ENCODE measurements at places on chromosomes 12 and 14. TPM values are rescaled to one million over a fixed set of nuclear protein-coding genes. Genes with fewer than 3 reads are reported as not detected.

BMP4 gene
- total RNA-seq, result not detected

LMBR1L gene
- 22.0 TPM for total RNA-seq

IL26 gene
- not detected for total RNA-seq

SLC4A8 gene
- 2.6 TPM for total RNA-seq

RNASE3 gene
- not detected for total RNA-seq

C12orf56 gene
- total RNA-seq, result 0.43 TPM

CLECL1 gene
- total RNA-seq, result not detected

GLIPR1L1 gene
- not detected for total RNA-seq

CDK2 gene
- total RNA-seq, result 20.8 TPM

NPC2 gene
- 156 TPM for total RNA-seq

CCDC38 gene
- total RNA-seq, result under 0.01 TPM

DEGS2 gene
- not detected for total RNA-seq

CISTR gene
- total RNA-seq, result not detected

CCDC177 gene
- not detected for total RNA-seq

GLIPR1L2 gene
- 1.6 TPM for total RNA-seq

HNF1A gene
- not detected for total RNA-seq

FOXA1 gene
- total RNA-seq, result not detected

NANOG gene
- 0.13 TPM for total RNA-seq

CAPS2 gene
- total RNA-seq, result 4.4 TPM

RTN1 gene
- not detected for total RNA-seq

STRN3 gene
- 44.2 TPM for total RNA-seq

ENDOU gene
- not detected for total RNA-seq

JPH4 gene
- total RNA-seq, result not detected

TMEM30B gene
- total RNA-seq, result 1.7 TPM

SDR9C7 gene
- total RNA-seq, result not detected

VAMP1 gene
- total RNA-seq, result 17.3 TPM

TAS2R7 gene
- not detected for total RNA-seq

PTCSC3 gene
- not detected for total RNA-seq

CDKN3 gene
- 20.1 TPM for total RNA-seq

DLK1 gene
- not detected for total RNA-seq

LTBP2 gene
- total RNA-seq, result 441 TPM

TM7SF3 gene
- 51.8 TPM for total RNA-seq

NKX2-1 gene
- not detected for total RNA-seq

ERP27 gene
- total RNA-seq, result not detected

CCDC184 gene
- total RNA-seq, result 1.0 TPM

GPR132 gene
- not detected for total RNA-seq

BATF gene
- not detected for total RNA-seq

SLC17A8 gene
- total RNA-seq, result not detected

NFE2 gene
- not detected for total RNA-seq

FOXG1 gene
- not detected for total RNA-seq

OR2AP1 gene
- total RNA-seq, result not detected

OR6J1 gene
- total RNA-seq, result not detected

WNT5B gene
- 529 TPM for total RNA-seq

SSTR1 gene
- 17.6 TPM for total RNA-seq

HOXC11 gene
- total RNA-seq, result not detected

CYP46A1 gene
- total RNA-seq, result 0.22 TPM

ZDHHC22 gene
- not detected for total RNA-seq

ASCL1 gene
- total RNA-seq, result not detected

RPGRIP1 gene
- not detected for total RNA-seq

ZNF385A gene
- total RNA-seq, result 1.6 TPM
